ENCODE measurements at places on chromosomes 12 and 14.

DNA sequence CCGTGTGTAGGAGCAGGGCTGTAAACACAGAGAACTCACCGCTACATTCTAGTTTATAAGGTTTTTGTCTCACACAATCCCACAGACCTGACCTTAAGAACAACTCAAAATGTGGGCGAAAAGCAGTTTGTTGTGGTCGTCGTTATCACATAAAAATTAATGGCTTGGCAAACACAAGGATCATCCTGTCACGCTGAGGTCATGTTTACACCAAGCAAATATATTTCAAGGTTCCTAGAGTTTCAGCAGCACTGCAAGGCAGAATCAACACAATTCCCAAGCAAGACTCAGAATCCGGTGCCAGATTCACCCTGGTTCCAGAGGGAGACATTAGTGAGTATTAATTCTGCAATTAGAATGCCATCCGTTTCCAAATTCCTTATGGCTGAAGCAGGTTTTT lies 30.1 kb upstream of the MAP1LC3B2 start:
- DNase-seq = no peak

DNA sequence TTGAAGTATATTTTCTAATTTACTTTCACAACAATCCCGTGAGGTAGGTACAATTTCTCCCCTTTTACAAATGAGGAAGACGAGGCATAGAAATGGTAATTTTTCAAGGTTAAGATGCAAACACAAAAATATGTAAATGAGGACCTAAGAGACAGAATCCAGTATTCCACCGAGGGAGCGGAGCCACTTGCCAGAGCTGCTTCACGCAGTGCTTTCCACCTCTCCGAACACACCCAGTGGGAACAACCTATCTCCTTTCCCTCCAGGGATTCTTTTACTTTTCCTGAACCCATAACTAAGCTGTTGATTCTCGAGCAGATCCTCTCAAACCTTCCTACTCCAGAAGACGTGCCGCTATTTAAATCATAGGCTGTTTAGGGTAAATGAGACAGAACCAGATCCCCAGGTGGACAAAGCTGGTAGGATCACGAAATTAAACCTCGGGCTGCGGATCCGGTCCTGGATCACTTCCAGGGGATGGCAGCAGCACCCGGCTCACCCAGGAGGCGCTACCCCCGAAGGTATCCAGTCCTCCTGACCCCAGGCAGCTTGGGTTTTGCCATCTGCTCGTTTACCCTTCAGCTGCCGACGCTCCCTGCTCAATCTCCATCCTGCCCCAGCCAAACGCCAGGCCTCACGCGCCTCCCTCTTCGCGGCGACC lies 1.5 kb downstream of the DDHD1 start:
- DNase-seq = no peak

DNA sequence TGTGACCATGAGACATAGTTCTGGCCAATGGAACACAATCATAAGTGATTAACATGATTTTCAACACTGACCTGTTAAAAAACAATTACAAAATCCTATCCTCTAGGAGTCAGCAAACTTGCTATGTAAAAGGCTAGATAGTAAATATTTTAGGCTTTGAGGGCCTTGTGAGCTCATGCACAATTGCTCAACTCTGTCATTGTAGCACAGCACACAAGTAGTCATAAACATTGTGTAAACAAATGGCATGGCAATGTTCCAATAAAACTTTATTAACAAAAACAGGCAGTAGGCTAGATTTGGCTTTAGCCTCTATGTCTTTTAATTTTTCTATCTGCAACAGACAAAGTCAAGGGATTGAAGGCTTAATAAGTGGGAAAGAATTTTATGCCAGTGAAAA lies 350.7 kb downstream of the C12orf50 start:
- no peak for DNase-seq

DNA sequence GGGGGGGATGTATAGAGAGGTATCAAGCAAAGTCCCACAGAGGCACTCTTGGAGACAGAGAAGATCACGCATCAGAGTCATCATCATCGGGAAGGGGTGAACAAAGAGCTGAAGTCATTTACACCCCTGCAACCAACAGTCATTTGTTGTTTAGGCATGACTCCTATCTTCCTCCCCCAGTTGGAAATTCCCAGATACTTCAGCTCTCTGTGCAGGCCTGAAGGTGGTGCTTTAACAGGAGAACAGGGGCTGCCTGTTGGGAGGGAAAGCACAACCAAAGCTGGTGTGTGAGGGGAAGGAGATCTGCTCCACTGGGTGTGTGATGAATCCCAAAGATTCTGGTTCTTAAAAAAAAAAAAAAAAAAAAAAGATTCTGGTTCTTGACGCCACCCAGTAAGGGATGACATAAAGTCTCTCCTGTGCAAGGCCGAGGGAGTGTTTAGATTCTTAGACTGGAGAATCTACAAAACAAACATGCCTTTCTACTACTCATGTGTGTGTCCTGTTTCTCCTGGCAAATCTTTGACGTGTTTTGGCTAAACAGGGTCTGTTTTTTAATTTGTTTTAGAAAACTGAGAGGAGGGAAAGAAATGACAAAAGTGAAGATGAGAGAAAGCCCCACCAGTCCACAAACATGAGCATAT lies 121.0 kb upstream of the ARHGAP5 start:
- DNase-seq = no peak

GRCh38 chr14:46279776-46280175 lies 371.8 kb downstream of the RPL10L start:
- no peak for DNase-seq

- DNase-seq = no peak
Observed at GRCh38 chr12:112615196-112615595, 176.4 kb upstream of the RPH3A start.
